ENCODE measurements at places on chromosomes 6 and 20. TPM values are rescaled to one million over a fixed set of nuclear protein-coding genes. Genes with fewer than 3 reads are reported as not detected.
A peak's percentile ranks its signal among the peaks of the same experiment; 100 is the strongest.

DNA sequence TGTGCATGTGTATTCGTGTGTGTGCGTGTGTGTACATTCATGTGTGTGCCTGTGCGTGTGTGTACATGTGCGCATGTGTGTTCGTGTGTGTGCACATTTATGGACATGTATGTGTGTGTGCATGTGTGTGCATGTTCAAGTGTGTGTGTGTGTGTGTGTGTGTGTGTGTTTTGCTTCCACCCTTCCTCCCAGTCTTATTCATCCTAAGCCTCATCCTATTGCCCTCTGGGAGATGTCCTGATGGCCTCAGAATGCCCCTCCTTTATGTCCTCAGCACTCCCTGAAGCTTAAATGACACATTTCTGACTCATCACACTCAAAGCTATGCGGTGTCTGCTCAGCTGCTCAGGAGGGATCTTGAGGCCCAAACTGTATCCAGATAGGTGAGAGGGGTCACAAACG lies 76.6 kb upstream of the CCDC167 start:
- no peak overlapping the region for H3K4me3 ChIP-seq
- H3K36me3 ChIP-seq, result no peaks in the 10 kb centered on the region
- no peaks in the 10 kb centered on the region for H3K27me3 ChIP-seq
- 0 out of 2 replicates have a peak, but pooled peaks cover under 1% of the 10 kb centered on the region for H3K4me1 ChIP-seq
- H3K27ac ChIP-seq, result no peak overlapping the region

GRCh38 chr20:44615876-44616603 lies 33.7 kb downstream of the PKIG start:
- peak; percentile 26 for DNase-seq
- peaks cover 24% of the 10 kb centered on the region for H3K4me1 ChIP-seq
- H3K36me3 ChIP-seq, result no peaks in the 10 kb centered on the region
- H3K4me3 ChIP-seq, result no peak overlapping the region
- H3K27ac ChIP-seq, result no peak overlapping the region

DNA sequence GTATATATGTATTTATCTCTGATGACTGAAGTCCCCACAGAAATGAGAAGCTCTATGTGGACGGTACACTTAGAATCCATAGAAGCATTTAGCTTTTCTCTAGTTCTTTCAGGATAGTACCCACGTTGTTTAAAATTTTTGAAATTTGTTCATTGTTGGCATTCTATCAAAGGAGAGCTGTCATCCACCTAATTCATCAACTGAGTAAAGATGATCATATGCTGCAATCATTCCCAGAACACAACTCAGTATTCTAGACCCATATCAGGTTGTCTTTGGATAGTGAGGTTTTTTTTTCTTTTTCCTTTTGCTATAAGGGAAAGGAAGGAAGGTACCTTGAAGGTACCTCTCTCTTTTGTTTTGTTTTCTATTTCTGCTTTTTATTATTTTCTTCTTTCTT lies 9.3 kb downstream of the SERAC1 start:
- peaks cover 16% of the 10 kb centered on the region for H3K4me1 ChIP-seq

DNA sequence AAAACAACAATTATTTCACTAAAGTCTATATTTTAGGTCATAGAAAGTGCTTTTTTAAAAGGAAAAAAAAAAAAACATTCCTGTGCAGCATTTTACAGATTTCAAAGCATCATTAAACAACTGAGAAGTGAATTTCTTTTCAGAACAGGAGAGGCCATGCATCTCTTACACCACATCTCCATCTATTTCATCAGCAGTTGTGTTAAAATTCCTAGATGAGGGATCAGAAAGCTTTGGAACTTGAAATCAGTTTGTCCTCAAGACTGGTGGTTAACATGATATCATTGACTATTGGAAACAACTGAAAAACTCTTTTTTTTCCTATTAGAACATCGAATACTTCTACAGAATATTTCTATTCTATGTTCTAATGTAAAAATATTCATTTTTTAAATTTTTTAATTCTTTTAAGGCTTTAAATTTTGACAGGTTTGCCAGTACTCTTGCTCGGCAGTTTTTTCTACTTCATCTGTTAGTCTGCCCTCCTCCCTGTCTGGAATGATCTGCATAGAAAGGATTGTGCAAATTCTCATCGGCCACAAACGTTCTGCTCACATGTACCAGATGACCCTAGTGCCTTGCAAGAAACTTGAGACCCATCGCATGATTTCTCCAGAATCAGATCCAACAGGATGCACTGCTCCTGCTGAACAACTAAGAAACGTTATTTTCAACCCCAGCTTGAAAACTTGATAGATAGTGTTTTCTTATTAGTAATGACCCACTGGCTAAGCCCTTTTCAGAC lies 411.0 kb upstream of the AGPAT4 start:
- no peaks in the 10 kb centered on the region for H3K27me3 ChIP-seq
- no peak overlapping the region for H3K27ac ChIP-seq
- no peaks in the 10 kb centered on the region for H3K4me1 ChIP-seq

- H3K27ac ChIP-seq, result no peak overlapping the region
- no peaks in the 10 kb centered on the region for H3K36me3 ChIP-seq
- peak; percentile 68 for DNase-seq
Measured at GRCh38 chr6:150006961-150007464, 18.3 kb downstream of the RAET1L start.

DNA sequence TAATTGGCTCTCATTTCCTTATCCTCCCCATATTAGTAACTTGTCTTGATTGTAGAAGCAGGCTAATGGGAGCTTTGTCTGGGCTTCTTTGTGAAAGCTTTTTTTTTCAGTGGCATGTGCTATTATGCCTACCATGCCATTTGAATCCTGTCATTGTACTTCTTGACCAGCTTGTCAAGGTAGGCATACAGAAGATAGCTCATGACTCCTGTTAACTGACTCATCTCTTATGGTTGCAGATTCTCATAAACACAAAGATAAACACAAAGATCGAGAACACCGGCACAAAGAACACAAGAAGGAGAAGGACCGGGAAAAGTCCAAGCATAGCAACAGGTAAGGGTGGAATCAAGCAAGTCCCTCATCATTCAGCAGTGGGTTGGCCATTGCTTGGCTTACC lies 32.5 kb downstream of the TOP1 start:
- no peak overlapping the region for H3K4me3 ChIP-seq
- no peaks in the 10 kb centered on the region for H3K27me3 ChIP-seq
- DNase-seq, result no peak
- peaks cover 9% of the 10 kb centered on the region for H3K36me3 ChIP-seq

DNA sequence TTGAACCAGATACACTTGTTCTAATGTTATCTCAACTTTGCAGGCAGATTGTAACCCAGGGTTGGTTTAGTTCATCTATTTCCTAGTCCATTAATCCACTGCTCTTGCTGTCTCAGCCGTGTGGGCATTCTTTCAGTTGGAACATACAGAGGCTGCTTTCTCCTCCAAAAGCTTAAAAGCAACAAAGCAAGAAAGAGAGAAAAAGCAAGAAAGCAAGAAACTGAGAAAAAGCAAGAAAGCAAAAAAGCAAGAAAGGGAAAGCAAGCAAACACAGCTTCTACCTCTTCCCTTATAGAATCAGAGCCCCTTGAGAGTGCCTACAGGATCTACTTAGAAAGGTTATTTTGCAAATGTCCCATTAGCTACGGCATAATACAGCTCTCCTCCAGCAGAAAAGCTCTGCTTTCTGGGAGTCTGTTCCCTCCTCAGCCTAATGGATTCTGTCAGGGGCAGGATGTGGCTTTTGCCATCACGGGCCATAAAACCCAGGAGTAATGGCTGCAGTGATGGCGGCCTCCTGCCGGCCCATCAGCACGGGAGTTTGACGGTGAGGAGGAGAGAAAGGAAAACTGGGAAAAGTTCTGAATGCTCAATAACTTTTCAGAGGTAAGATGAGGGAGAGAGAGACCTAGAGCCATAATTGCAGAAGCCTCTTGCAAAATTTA lies 156.8 kb upstream of the JARID2 start:
- no peaks in the 10 kb centered on the region for H3K27me3 ChIP-seq
- H3K4me3 ChIP-seq, result no peak overlapping the region
- H3K27ac ChIP-seq, result no peak overlapping the region
- H3K36me3 ChIP-seq, result no peaks in the 10 kb centered on the region

The CCND3 gene
- 19.7 TPM for polyA plus RNA-seq

GRCh38 chr20:33303595-33303994 lies 20.6 kb downstream of the BPIFB1 start:
- no peaks in the 10 kb centered on the region for H3K4me1 ChIP-seq
- H3K27ac ChIP-seq, result no peak overlapping the region
- H3K27me3 ChIP-seq, result no peaks in the 10 kb centered on the region
- no peaks in the 10 kb centered on the region for H3K36me3 ChIP-seq
- H3K4me3 ChIP-seq, result no peak overlapping the region

Data from GM23338 (cell line).